ENCODE measurements at places on chromosomes 5 and 9.

DNA sequence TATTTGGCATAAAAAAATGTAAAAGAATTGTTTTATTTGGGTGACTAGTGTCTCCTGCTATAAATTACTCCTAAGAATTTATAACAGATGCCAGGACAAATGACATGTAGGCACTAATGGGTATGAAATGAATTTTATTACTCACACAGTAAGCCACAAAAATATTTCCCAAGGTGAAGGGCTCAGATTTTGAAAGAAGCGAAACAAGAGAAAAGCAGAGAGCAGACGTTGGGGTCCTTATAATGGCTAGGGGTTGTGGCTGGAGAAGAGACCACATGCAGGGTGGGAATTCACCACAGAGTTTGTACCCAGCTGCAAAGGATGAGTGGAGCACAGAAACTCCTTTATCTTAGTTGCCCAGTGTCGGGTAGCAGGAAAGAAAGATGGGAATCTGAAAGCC is 45.0 kb upstream of the PRR16 start:
- DNase-seq, result no peak

DNA sequence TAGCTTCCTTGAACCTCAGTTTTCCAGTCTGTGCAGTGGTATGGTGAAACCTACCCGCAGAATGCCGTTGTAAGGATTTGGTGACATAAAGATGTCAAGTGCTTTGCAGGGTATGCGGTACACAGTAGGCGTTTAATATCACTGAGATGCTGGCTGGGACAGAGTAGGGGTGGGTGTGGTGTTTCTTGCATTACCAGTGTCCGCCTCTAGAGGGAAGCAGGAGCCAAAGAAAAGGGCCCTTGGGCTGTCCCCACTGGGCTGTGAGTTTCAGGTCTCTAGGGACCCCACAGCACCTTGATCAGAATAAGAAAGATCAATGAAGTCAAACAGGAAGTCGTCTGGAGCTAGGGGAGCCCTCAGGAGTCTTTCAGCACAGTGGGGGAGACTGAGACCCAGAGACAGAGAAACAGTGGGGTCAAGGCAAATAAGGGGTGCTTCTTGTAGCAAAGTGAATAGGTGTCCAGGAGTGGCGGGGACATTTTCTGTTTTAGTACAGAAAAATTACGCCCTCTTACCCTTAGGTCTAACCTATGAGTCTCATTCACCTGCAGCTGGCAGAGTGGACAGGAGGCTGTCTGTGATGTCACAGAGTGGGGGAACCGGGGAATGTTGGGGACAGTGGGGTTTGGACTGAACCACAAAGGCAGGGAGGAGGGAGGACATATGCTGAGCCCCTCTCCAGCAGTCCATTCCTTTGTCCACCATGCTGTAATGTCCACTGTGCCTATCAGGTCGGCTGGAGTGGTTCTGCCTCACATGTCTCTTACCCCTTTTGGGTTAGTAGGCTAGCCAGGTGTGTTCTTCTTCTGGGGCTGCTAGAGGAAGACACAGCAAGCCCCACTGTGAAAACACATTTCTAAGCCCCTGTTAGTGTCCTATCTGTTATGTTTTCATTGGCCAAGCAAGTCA is 4.7 kb upstream of the TEX53 start:
- DNase-seq, result peak; percentile 45

DNA sequence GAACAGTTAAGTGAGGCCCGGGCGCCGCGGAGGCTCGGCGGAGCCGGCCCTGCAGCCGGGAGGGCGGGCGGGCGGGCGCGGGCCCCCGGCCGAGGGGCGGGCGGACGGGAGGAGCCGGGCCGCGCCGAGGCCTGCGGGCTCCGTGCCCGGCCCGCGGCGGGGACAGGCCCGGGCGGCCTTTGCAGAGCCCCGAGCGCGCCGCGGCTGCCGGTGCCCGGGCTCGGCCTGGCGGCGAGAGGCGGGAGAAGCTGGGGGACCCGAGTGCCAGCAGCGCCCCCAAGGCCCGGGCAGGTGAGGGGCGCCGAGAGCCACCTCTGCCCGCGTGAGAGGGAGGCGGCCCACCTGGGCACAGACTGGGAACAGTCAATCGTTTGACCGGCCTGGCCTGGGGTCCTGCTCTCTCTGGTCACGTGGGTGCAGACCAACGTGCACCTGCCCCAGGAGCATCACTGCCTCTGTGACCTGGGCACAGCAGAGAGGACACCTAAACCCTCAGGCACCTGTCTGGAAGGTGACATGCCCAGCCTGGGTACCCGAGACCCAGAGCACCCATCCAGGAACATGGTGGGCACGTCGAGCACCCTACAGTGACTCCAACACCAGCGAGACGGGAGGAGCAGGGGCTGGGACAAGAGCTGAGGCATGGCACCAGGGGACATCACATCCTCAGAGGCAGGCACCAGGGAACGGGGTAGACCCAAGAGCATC is 531 bp downstream of the MVB12B start:
- no peak for DNase-seq

DNA sequence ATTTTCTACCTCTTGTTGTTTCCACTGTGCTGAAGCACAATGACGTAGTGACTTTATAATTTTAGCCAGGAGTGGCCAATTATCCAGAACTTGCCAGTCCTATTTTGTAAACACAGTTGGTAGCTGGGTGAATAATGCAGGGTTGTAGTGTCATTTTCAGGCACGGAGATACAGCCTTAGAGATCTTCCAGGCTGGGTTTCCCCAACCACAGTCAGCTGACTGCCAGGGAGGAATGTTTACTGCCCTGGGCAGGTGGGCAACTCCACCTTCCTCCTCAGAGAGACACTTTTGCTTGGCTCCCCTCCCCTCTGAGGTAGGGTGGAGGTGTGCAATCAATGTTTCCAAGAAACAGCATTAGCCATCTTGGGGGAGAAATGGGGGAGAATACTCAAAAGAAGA is 228.1 kb upstream of the NR4A3 start:
- DNase-seq, result no peak

- DNase-seq, result no peak
Observed at GRCh38 chr5:20556115-20556763, 568.2 kb upstream of the CDH18 start.

DNA sequence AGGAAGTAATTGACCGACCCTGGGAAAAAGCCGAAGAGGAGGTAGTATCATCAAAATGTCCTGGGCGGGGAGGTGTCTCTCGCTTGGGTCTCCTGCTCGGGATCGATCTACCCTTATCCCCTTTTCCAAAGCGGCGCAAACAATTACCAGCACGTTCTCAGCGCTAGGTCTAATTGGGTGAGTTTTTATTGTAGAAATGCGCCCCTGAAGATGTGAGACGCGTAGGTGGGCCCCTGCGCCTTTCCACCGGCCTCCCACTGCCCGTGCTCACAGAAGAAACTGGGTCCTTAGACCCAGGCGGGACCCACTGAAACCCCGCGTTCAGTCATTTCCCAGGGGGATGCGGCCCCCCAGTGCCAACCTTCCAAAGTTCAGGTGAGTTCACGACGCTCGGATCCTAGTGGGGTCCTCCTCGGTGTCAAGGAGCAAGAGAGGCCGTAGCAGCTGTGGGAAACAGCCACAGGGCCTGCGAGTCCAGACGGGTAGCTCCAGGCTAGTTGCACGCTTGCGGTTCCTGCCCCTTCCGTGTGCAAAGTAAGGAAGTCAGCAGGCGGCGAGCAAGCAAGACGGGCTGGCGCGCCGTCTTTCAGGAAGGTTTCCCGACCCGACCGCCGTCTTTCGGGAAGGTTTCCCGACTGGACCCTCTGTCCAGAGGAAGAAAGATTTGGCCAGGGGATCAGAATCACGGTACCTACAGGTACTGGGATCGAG is 1.5 kb downstream of the SMIM32 start:
- DNase-seq, result no peak

DNA sequence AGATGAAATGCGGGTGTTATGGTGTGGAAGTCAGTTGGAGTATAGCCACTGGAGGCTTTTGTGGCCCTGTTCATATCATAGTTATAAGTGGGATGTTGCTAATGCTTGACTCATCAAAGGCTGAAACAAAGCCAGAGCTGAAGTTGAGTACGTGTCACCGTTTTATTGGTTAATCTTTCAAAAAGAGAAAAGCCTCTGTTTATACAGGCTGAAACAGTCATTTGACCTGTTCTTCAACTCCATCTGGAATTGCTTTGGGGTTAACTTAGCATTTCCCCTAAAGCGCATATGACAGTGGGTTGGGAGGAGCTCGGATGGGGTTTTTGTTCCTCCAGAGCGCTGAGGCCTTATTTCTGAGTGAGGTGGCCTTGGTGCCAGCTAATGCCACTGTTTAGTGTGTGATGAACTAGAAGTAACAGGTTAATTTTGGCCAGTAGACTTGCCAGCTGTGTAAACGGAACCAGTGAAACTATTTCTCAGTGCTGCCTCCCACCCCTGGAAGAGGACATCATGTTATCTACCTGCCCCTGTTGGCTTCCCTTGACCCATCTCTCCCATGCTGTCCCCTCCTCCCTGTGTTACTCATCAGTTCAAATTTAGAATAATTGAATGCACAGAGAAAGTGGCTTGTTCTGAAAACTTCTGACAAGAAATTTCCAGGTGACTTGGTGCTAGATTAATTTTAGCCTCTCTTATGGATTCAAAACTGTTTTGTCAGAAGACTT is 34.2 kb downstream of the MTAP start:
- no peak for DNase-seq

- DNase-seq, result no peak
Observed at GRCh38 chr9:125621170-125621569, 85.8 kb downstream of the MAPKAP1 start.

GRCh38 chr9:126093771-126094170 is 232.9 kb upstream of the MVB12B start:
- no peak for DNase-seq

DNA sequence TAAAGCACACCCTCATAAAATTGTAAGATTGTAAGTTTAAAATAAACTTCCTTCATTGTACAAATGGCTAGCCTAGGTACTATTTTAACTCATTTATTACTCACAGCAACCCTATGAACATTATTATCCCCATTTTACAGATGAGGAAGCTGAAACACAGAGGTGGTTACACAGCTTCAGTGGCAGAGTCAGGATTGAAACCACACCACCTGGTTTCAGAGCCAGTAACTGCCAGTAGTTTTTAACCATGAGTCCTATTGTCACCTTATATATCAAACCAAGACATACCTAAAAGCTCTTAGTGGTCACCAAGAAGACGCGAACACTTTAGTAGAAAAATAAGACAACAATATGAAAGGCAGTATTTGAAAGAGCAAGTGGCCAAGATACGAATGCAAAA is 16.1 kb downstream of the SH3GL2 start:
- no peak for DNase-seq

GRCh38 chr5:86880785-86881492 is 263.2 kb downstream of the COX7C start:
- DNase-seq, result no peak

GRCh38 chr9:82588301-82589180 is 474.4 kb downstream of the RASEF start:
- DNase-seq, result no peak

DNA sequence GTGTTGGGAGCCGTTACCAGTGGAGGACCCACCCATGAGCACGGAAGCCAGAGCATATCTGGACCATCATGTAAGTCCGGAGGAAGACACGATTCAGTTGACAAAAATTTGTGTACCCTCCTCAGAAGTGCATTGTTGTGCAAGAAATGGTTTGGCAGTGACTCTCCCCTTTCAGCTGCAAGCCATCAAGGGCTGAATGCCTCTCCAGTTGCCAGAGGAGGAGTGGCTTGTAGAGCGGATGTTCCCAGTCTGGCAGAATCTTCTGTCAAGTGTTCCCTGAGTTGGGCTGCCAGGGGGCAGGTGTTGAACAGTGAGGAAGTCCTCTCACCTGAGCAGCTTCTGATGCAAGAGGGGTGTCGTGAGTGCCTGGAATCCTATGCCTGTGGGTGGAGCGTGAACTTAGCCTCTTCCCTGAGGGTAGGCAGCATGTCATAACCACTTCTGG is 27.6 kb upstream of the CDKN2AIPNL start:
- no peak for DNase-seq

GRCh38 chr5:102200861-102201260 is 95.2 kb downstream of the SLCO4C1 start:
- no peak for DNase-seq

DNA sequence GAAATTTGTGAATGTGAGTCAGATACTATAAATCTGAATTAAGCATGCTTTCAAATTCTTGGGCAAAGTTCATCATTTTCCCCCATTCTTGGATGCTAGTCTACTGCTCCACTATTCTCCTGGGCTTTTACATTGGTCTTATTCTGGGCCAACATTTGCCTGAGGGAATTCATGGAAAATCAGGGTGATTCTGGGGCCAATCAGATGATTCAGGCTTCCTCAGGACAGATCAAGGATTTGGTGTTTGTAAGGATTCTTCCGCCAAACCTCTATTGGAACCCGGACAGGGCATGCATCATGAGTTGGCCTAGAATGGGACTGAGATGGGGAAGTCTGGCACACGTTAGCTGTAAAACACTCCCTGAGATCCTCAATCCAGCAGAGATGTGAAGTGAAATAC is 113.8 kb downstream of the MEF2C start:
- DNase-seq, result no peak

GRCh38 chr5:13248253-13248652 is 696.2 kb downstream of the DNAH5 start:
- no peak for DNase-seq

GRCh38 chr9:129178568-129179382 is 714 bp upstream of the IER5L start:
- DNase-seq, result no peak

DNA sequence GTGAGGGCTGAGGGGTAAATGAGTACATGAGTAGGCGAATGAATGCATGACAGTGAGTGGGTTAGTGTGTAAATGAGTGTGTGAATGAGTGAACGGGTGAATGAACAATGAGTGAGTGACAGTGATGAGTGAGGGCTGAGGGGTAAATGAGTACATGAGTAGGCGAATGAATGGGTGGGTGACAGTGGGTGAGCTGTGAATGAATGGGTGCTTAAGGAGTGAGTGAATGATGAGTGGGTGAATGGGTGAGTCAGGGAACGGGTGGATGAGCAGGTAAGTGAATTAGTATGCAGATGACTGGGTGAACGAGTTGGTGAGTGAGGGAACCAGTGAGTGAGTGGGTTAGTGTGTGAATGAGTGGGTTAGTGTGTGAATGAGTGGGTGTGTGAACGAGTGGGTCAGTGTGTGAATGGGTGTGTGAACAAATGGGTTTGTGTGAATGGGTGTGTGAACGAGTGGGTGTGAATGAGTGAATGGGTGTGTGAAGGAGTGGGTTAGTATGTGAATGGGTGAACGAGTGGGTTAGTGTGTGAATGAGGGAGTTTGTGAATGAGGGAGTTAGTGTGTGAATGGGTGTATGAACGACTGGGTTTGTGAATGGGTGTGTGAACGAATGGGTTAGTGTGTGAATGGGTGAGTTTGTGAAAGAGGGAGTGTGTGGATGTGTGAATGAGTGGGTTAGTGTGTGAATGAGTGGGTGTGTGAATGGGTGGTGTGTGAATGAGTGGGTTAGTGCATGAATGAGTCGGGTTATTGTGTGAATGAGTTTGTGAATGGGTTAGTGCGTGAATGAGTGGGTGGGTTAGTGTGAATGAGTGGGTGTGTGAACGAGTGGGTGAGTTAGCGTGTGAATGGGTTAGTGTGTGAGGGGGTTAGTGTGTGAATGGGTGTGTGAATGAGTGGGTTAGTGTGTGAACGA is 32.9 kb downstream of the NKD2 start:
- no peak for DNase-seq

- DNase-seq, result no peak
Observed at GRCh38 chr5:16456103-16456832, 9.3 kb downstream of the ZNF622 start.

GRCh38 chr5:12794476-12795332 is 890.5 kb upstream of the CTNND2 start:
- DNase-seq, result no peak

- no peak for DNase-seq
Observed at GRCh38 chr9:121559183-121559582, 59.5 kb upstream of the GGTA1 start.

- DNase-seq, result no peak
Observed at GRCh38 chr9:81893929-81894328, 34.3 kb upstream of the SPATA31D4 start.
